ENCODE measurements at places on chromosomes 11 and 22. TPM values are rescaled to one million over a fixed set of nuclear protein-coding genes. Genes with fewer than 3 reads are reported as not detected.
A peak's percentile ranks its signal among the peaks of the same experiment; 100 is the strongest.

- H3K4me3 ChIP-seq, result no peak overlapping the region
- no peak for DNase-seq
- no peak overlapping the region for H3K27ac ChIP-seq
- peaks cover 15% of the 10 kb centered on the region for H3K4me1 ChIP-seq
- H3K27me3 ChIP-seq, result no peaks in the 10 kb centered on the region
These were observed 3.3 kb downstream of the TTLL1 start for GRCh38 chr22:43085658-43086606.

The CRY2 gene
- total RNA-seq, result 16.8 TPM

GRCh38 chr11:132472411-132473172, 1059.7 kb downstream of the OPCML start:
- peaks cover 19% of the 10 kb centered on the region for H3K4me1 ChIP-seq
- no peak for DNase-seq
- H3K27me3 ChIP-seq, result no peaks in the 10 kb centered on the region
- no peak overlapping the region for H3K4me3 ChIP-seq
- peak overlapping the region; percentile 33 for H3K27ac ChIP-seq

GRCh38 chr11:95413761-95414160, 182.8 kb upstream of the SESN3 start:
- H3K4me1 ChIP-seq, result peaks cover 9% of the 10 kb centered on the region
- no peaks in the 10 kb centered on the region for H3K27me3 ChIP-seq
- H3K27ac ChIP-seq, result no peak overlapping the region
- no peak overlapping the region for H3K4me3 ChIP-seq
- DNase-seq, result no peak
- H3K36me3 ChIP-seq, result no peaks in the 10 kb centered on the region

DNA sequence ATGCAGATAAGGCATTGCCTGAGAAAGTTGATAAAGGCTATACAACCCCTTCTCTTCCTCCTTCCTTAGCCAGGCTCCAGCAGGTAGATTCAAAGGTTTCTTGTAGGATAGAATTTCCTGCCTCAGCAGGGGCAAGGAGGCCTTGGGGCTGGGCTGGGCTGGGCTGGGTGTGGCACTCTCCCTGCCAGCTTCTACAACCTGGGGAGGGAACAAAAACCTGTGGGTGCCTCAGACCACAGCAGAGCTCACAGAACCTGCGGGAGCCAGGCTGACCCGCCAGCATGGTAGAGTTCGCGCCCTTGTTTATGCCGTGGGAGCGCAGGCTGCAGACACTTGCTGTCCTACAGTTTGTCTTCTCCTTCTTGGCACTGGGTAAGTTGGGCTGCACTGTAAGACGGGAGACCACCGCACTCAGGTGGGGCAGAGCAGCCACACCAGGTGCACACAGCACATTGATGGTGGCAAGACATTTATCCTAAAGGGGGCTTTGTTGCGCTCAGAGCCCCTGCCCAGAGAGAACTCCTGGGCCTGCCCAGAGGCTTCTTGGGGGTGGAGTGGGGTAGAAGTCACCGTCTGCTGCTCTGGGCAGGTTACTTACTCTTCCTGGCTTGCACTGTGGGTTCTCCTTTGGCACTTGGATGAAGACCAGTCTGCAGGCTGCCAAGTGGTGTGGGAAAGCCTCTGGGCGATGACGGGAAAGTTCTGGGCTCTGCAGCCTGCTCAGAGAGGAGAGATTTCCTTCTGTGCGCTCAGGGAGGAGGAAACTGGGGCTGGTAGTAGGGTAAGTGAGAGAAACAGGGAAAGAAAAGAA, at the start of gene MOGAT2:
Gene MOGAT2 (plus strand): TSS at position 231 of the 811 bp plus-strand sequence. CDS start 51 bp downstream, at position 282.
- H3K27me3 ChIP-seq, result peaks cover 12% of the 10 kb centered on the region
- no peak within 1 kb of the TSS for H3K4me3 ChIP-seq
- no peak within 1 kb of the TSS for H3K27ac ChIP-seq
- no peak for DNase-seq

- no peaks in the 10 kb centered on the region for H3K27me3 ChIP-seq
- H3K27ac ChIP-seq, result peak overlapping the region; percentile 22
- no peak for DNase-seq
- no peak overlapping the region for H3K4me3 ChIP-seq
- H3K4me1 ChIP-seq, result peaks cover 32% of the 10 kb centered on the region
These were observed 1.9 kb upstream of the PEX26 start for GRCh38 chr22:18075720-18076497.

Data from chondrocyte (in vitro differentiated cells).